ENCODE measurements at places on chromosomes 2 and 18.

DNA sequence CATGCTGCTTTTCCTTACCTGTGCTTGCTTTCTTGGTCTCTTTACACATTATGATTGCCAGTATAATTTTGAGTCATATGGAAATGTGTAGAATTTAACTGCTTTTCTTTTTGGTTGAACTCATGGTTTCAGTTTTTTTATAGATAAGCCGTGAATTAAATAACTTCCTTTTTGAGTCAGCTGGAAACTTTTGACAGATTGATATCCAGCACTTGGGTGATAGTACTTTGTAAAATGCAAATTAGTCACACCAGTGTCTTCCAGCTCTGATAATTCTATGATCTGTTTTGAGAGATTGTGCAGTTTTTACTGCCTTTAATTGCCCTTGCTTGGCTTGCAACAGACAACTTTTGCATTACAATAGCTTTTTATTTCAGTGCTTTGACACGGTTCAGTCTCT, 86.4 kb downstream of the NCOA1 start:
- no peak for DNase-seq

DNA sequence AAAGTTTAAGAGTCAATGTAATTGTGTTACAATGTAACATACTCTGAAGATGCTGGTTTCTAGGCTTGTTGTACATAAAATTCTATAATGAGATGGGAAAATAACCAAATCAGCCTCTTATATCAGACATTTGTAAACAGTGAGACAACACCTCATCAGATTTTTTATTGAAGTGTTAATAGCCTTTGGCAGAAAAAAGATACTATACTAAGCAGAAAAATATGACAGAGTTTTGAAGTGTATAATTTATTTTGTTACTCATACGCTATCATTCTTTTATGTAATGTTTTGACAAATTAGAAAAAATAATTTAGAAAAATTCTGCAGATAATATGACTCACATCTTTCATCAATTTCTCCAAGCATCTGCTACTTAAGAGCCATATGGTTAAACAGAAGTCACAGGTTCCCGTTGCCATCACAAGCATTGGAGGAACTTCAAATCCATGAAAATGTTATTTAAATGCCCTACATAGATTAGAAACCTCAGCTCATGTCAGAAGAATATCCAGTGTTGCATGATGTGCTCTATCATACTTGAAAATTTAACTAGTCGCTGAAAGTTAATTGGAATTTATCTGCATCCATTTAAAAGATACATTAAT, 535.4 kb downstream of the LRP1B start:
- DNase-seq = no peak

DNA sequence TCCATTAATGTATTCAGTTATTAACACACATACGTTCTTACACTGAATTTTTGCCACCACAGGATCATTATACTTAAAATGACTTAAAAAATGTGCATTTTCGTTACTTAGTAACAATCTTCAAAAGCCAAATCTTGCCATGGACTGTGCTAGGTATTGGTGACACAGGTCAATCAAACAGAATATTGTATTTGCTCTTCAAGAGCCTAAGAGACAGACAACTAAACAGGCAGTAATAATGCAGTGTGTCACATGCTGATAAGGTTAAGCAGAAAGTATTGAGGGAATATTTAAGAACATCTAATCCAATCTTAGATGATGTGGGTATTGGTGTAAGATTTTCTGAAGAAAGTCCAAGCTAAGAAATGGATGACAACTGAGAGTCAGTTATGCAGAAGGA, 56.9 kb downstream of the FBXO11 start:
- DNase-seq = no peak

GRCh38 chr2:113105047-113105785, 22.2 kb upstream of the IL1RN start:
- DNase-seq = no peak

DNA sequence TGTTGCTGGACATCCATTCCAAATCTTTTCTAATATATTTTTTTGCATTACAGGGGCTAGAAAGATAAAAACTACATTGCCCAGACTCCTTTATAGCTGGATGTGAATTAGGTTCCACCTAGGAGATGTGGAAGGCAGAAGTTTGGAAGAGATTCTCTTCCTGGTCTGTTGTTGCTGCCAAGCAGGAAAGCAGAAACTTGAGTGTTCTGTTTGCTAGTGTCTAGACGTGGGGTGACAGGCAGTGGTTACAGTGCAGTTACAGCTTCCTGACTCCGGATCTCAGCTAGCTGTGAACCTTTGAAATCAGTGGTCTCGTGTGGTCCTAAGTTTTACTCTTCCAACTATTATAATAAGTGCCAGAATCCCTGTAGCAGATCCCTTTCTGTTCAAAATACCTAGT, 46.2 kb downstream of the COL4A4 start:
- no peak for DNase-seq

Data from D721Med (cell line).